ENCODE measurements at places on chromosomes 3 and 15.

DNA sequence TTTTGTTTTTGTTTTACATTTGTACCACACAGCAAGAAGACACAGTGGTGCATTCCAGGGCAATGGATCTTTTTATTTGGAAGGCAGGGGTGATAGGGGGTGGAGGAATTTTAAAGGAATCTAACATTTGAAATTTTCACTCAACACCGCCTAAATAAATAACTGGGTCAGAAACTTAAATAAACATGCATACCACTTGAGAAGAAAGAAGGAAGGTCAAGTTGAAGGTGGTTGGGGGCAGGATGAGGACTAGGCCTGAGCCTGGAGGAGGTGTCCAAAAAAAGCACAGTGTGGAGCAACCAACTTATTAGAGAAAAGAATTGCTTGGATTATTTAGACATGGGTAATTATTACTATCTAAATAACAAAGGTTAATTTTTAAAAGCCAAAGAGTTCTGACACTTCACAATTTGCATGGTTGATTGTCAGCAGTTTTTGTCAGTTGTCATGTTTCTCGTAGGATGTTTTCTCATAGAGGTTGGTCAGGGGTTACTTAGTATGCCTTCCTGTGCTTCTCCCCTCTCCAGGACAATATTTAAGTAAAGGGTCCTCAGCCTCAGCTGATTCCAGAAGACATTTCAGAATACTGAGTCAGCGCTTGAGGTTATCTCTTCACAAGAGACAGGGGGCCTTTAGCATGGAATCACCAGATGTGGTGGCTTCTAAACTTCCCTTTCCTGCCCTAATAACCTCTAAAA, 173.7 kb upstream of the SLC2A2 start:
- ATAC-seq = no peak

DNA sequence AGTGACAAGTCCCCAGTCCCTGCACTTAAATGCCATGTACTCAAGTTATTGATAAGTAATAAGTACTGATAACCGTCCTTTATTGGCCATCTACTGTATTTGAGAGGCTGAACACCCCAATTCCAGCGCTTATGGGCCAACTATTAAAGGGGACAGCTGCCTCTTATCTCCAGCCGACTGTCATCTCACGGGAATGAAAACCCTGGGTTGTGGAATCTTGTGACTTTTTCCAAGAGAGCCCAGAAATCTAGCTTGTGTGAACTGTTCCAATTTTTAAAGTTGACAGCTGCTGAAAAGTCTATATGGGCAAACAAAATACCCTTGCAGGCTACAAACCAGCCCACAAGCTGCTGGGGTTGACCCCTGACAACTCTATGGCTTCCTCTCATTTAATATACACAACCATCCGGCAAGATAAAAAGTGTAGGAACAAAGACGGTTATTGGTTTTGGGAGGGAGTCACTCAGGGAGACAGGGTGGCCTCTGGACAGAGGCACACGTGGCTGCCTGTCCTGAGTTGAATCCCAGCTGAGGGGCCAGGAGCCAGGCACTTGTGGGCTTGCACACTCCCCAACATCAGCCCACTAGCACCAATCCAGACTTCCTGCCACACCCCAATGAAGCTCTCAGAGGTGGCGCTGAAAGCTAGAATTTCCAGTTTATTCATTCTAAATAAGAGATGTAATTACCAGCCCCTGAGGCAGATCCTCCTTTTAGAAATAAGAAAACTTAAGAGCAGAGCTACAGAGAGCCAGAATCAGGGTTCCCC, 16.2 kb downstream of the SPSB4 start:
- no peak for ATAC-seq

DNA sequence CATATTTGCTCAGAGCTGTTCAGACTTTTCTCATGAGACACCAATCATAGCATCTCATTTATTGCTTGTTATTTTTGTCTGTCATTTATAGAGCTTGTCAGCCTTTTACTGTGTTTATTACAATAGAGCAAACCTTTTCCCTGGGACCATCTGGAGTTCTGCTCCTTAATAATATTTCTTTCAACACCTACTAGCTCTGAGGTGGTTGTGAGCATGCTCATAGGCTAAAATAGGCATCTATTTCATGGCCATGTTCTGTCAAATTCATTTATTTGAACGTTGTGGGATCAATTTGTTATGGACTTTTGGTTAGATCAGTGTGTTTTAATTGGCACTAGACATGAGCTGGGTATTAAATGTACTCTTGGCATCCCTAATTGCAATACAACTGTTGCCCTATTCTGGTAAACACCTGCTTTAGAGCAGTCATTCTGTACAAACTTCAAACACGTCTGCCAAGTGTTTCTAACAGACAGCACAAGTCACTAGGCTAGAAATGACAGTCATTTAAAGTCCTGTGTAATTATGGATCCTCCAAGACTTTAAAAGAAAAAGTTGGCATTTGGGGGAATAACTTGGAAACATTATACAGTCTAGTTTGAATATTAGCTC, 766.3 kb downstream of the ZNF385D start:
- no peak for ATAC-seq

GRCh38 chr15:88038261-88038660, 218.3 kb downstream of the NTRK3 start:
- no peak for ATAC-seq

GRCh38 chr3:149223461-149223820, 1.8 kb upstream of the CP start:
- ATAC-seq = no peak

DNA sequence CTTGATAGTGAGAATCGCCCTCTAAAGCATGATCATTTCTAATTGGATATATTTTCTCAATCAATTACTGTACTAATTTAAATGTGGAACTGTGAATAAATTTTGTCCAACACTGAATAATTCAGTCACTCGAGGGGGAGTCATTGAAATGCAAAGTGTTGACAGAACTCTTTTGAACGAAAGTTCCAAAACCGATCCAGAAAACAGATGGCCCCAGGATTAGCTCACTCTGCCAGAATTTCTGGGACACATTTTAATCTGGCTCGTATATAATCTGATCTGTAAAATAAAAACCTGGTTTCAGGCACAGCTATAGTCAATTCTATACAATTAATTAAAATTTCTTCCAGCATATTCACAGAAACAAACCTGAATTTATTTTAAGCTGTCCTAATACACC, 580.4 kb downstream of the ROBO1 start:
- ATAC-seq = no peak

GRCh38 chr15:98966091-98966787, 41.4 kb downstream of the PGPEP1L start:
- no peak for ATAC-seq

DNA sequence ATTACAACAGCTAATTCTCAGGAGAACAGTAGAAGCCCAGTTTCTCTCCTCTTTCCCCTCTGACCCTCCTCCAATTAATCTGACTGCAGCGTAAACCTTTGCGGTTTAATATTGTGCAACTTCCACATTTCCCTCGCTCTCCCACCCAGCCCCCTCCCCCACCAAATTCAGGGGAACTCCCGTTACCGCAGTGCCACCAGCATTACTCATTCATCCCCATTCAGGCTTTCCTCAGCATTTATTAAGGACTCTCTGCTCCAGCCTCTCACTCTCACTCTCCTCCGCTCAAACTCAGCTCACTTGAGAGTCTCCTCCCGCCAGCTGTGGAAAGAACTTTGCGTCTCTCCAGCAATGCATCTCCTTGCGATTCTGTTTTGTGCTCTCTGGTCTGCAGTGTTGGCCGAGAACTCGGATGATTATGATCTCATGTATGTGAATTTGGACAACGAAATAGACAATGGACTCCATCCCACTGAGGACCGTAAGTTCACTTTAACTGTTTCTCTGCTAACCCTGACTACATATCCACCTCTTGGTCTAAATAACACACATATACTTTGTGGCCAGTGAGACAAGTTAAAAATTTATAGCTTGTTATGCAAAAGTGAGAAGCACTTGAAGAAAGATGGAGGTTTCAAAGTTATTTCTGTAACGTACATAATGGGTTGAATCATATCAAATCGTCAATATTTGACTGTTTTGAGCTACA, at the start of gene PTX3:
Gene PTX3, plus strand, starts transcription at position 268 of the 709 bp plus-strand sequence. Its CDS starts 84 bp downstream, at position 352.
- ATAC-seq = no peak

GRCh38 chr3:84679211-84679610, 279.6 kb upstream of the CADM2 start:
- ATAC-seq = no peak

GRCh38 chr3:158405507-158405906, 165.5 kb upstream of the MLF1 start:
- no peak for ATAC-seq

DNA sequence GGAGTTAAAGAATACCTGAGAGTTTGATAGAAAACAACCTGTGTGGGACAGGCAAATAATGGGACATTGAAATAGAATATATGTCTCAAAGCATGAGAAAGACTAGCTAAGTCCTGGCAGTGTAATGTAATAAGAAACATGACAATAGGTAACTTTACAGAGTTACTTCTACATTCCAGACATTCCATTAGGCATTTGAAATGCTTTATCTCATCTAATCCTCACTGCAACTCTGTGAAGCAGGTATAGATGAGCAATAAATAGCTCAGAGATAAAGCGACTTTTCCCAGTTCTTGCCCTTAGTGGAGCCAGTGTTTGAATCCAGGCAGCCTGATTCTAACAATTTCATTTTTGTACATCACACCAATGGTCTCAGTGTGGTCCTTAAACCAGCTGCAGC, 76.8 kb downstream of the CPNE4 start:
- ATAC-seq = no peak
